Cortex of kidney (tissue), 1 donor: ENCODE measurements at places on chromosomes 4 and X.

DNA sequence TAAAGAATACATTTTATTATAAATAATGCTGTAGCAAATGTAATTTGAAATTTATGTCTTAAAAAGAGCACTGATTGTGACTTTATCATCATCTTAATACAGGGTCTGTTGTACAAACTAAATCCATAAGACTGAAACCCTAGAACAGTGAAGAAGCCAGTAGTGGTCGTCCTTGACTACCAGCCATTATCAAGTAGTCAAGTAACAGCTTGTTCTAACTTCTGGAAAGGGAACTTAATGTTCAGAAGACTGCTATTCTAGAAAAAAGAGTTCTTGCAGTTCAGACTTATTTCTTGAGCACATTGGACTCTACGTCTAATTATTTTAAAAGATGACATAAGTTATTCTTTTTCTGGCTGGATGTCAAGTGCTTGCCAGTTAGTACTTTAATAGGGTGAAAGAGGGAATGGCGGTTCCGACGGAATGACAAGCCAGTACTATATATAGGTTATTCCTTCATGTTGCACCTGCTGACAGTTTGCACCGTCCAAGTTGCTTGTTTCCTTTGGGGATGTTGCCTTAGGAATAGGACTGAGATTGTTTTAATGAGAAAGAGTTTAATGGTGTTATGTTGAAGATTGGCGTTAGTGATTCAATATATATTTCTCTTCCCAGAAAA lies 109.9 kb downstream of the RAPGEF2 start:
- no peak for DNase-seq

GRCh38 chr4:162410854-162411253 lies 247.1 kb upstream of the FSTL5 start:
- no peak for DNase-seq

GRCh38 chr4:175935016-175935661 lies 123.1 kb upstream of the GPM6A start:
- no peak for DNase-seq

- no peak for DNase-seq
Observed at GRCh38 chrX:2533424-2533823, 32.6 kb upstream of the DHRSX start.

- DNase-seq: no peak
Observed at GRCh38 chr4:67700116-67700737, 728 bp downstream of the UBA6 start.

GRCh38 chr4:135015771-135016170 lies 814.2 kb upstream of the PABPC4L start:
- DNase-seq: no peak

DNA sequence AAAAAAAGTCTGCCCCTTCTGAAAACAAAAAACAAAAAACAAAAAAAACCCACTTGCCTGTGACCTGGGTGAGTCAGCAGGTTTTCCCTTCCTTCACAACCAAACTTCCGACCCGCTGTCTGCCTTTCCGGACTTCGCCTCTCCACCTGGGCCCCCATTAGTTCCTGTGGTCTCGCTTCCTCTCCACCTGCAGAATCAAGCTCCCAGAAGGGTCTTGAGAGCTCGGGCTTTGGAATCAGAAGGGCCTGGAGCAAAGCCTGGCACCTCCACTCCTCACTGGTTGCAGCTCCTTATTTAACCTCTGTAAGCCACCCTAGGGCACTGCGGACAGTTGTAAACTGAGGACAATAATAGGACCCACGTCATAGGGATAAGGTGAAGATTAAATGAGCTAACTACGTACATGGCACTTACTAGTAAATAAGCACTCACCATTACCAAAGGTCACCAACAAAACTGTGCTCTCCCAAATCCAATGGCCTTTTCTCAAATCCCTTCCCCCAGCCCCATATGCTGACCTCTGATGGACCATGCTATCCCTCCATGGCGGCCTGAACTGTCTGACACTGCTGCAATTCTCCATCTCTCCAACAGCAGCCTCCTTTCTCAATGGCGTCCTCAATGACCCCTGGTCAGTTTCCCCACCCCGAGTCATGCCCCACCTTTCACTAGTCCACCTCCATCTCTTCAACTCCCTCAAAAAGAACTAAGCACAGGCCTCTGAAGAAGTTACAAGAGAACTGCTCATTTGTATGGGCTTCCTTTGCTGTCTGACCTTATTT lies 64.2 kb downstream of the IRF2 start:
- no peak for DNase-seq

GRCh38 chr4:155809835-155810234 lies 51.0 kb downstream of the GUCY1B1 start:
- DNase-seq: no peak

DNA sequence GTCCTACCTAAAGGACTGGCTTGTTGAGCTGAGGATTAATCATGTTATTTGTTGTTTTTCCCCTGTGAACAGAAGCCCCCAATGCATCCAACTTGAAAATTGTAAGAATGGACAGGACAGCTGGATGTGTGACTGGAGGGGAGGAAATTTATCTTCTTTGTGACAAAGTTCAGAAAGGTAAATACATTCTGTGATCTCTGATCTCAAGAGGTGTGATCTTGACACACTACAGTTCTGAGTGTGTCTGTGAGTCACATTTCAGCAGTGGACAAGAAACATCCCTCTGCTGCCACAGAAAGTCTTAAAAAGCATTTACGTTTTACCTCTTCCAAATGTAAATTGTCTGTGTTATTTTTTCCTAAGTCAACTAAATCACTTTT lies 79.3 kb downstream of the NFKB1 start:
- no peak for DNase-seq

DNA sequence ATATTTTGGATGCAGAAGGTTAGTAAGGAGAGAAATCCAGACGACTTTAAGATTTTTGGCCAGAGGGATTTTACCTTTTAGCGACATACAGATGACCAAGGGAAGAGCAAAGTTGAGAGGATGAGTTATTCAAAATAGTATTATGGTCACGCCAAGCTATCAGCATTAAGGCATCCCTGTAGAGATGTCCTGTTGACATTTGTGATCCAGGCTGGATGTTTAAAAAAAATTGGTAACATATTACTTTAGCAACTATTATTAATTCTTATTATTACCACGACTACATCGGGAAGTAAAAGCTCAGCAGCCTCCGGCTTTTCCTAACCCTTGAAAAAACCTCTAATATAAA lies 562 bp upstream of the OSTC start:
- no peak for DNase-seq

DNA sequence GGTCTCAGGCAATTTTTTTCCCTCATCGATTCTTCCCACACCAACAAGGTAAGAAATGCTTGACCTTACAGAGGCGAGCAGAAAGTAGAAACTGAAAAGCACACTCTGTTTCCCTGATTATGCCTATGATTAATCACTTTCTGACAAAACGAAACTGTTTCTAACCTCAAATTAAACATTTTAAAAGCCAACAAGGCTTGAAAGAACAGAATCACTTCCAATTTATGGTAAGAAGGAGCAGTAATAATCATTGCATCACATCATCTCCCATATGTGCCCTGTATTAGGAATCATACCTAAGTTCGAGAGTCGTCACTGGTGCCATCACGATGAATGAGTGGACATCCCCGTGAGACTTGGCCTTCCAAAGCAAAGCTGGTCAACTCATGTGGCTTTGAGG lies 12.5 kb upstream of the CXCL13 start:
- no peak for DNase-seq

GRCh38 chrX:128310912-128311311 lies 258.7 kb upstream of the ACTRT1 start:
- DNase-seq: no peak

GRCh38 chrX:30713061-30713525 lies 59.9 kb downstream of the GK start:
- no peak for DNase-seq

GRCh38 chr4:186940476-186940875 lies 216.8 kb upstream of the FAT1 start:
- DNase-seq: no peak

GRCh38 chrX:53088136-53088974 lies 5.6 kb upstream of the KANTR start:
- DNase-seq: no peak

DNA sequence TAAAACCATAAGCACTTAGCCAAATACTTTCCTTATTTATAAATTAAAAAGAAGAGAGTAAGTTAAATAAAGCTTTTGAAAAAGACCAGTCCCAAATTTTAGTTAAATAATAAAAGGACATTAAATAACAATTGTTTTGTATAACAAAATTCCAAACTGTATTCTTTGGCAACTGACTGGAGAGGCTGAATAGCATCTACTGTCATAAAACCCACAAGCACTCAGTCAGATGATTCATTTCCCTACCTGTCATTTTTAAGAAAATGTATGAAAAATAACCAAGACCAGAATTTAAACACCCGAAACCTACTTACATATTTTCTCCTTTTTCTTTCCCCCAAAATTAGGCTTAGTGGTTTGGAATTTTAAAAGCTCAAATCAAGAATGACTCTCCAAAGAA lies 32.5 kb upstream of the SMIM10L2A start:
- DNase-seq: no peak

- no peak for DNase-seq
Observed at GRCh38 chrX:30308263-30309138, 689 bp downstream of the NR0B1 start.

- DNase-seq: no peak
Observed at GRCh38 chrX:38848671-38849455, 47.6 kb downstream of the MID1IP1 start.

DNA sequence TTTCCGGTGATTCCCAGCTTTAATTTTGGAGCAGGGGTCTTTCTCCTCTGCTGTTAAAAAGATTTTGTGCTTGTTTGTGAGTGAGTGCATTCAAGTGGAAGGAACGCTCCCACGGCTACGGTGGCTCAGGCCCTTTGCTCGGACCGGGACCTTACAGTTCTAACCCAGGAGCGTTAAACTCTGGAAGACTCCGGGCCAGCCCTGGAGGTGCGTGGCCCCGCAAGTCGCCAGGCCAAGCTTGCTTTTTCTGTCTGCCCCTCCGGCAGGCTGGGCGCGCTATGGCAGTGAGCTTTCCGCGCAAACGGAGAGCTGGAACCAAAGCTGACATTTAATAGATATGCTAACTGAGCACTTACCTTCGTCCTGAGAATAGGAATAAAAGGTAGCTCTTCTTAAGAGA lies 18.3 kb upstream of the PITX2 start:
- DNase-seq: no peak

GRCh38 chr4:60020389-60020788 lies 1179.7 kb upstream of the ADGRL3 start:
- DNase-seq: no peak

GRCh38 chrX:145405012-145405411 lies 157.7 kb downstream of the SPANXN1 start:
- no peak for DNase-seq

GRCh38 chr4:160928482-160928881 lies 1235.3 kb downstream of the FSTL5 start:
- DNase-seq: no peak

GRCh38 chr4:2621419-2621818 lies 85.0 kb downstream of the FAM193A start:
- DNase-seq: no peak

- DNase-seq: no peak
Observed at GRCh38 chr4:140115140-140115539, 38.8 kb downstream of the MAML3 start.

DNA sequence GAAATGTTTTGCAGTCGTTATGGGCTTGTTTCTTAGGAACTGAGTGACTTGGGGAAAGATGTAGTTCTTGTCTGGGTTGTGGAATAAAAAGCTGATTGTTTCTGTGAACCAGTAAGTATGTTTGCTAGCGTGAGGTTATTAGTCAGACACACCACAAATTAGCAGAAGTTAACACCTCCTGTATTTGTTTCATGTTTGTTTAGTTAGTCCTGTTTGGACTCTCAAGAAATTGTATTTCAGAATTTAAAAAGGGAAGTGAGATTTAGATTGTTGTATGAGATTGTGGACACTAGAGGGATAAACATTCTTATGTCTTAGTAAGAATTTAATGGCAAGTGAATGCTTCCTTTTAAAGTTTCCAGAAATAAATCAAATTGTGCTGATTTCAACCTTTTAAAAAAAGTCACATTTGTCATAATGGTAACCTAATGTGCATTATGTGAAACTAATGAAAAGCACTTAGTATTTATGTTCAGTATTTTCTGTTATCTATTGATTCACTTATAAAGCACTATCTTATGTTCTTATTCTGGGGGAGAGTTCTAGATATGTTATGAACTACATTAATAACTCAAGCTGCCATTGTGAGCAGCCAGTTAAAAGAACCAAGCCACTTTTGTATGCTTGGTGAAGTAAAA lies 25.6 kb downstream of the ATP10D start:
- DNase-seq: no peak

GRCh38 chr4:121696170-121696580 lies 605 bp downstream of the ANXA5 start:
- DNase-seq: no peak

DNA sequence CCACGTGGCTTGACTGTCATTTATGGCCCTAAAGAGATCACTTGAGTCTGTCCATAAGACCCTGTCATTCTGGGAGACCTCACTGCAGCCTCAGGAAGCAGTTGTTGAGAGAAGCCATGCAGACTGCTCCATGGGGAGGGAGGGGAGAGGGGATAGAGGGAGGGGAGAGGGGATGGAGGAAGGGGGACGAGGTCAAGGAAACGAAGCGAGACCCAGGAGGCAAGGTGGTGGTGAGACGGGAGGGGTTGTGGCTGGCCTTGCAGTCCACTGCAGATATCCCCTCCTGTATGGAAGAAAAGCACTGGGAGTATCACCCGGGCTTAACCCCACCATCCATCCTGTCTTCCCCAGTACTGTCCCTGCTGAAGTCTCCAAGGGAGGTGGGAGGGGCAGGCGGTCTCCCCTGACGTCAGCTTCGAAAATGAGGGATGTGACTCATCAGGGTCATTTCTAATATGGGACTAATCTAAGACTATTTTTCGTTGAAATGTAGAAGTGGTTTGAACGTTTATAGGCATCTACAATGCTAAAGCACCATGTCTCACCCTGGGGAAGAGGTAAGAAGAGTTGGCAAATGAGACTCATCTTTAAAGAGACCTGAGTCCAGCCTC lies 5.6 kb downstream of the TMEM255A start:
- DNase-seq: no peak

GRCh38 chr4:166195101-166195500 lies 322.1 kb downstream of the TLL1 start:
- DNase-seq: no peak

GRCh38 chr4:107792711-107793110 lies 32.0 kb upstream of the SGMS2 start:
- no peak for DNase-seq

GRCh38 chr4:169397762-169398161 lies 127.0 kb upstream of the SH3RF1 start:
- no peak for DNase-seq

GRCh38 chrX:16882169-16882568 lies 12.0 kb upstream of the RBBP7 start:
- DNase-seq: no peak

GRCh38 chr4:108314900-108315589 lies 146.3 kb upstream of the LEF1 start:
- no peak for DNase-seq

DNA sequence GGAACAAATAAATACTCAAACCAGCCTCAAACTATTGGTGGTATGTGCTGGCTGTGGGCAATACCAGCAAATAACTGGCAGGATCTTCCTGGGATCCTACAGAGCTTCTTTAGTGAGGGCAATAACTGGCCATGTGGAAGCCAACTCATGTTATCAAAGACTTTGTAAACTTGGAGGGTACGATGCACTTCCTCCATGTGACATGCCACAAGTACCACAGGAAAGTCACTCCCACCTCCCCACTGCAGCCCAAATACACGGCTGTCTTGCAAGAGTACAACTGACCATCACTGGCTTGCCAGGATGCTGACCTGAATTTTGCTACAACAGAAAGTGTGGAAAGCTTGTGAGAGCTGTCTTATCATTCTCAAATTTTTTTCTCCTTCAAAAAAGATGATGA lies 93.3 kb upstream of the MAML3 start:
- no peak for DNase-seq

GRCh38 chrX:41559235-41560052 lies 112.3 kb downstream of the NYX start:
- no peak for DNase-seq

GRCh38 chr4:141306331-141306730 lies 85.6 kb downstream of the ZNF330 start:
- DNase-seq: no peak
